Fibroblast of skin of right quadriceps (primary cell): ENCODE measurements at places on chromosomes 6 and 20.

- DNase-seq, result no peak
Observed at GRCh38 chr6:146827216-146827928, 228.6 kb downstream of the ADGB start.

DNA sequence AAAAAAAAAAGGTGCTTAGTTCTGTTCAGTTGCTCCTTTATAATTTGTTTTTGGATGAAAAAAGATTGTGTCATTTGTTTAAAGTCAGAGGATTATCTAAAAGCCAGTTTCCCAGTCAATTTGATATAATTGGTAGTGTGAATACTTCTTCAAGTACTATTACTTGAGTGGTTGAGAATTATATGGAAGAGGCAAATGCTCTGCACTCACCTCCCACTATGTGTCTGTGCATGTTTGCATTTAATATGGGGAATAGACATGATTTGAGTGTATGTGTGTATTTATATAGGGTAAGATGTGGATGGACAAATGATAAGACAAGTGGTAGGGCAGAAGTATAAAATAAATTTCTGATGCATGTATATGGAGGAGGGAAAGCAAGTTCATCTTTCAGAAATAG is 15.8 kb downstream of the GJA1 start:
- no peak for DNase-seq

DNA sequence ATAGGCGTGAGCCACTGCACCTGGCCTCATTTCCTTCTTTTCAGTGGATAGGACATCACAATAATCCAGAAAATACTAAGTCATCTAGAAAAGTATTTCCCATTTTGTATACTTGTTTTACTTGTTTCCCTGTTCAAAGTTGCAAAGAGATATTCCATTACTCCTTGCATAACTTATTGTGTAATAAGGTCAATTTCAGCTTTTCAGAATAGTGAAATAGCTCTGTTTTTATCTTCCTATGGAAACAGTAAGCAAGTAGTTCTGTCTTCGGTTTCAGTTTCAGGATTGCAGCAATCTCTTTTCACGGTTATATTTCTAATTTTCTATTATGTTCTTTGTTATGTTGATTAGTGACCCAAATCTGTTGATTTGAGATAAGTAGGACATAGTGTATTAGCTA is 6.0 kb downstream of the STX11 start:
- no peak for DNase-seq

DNA sequence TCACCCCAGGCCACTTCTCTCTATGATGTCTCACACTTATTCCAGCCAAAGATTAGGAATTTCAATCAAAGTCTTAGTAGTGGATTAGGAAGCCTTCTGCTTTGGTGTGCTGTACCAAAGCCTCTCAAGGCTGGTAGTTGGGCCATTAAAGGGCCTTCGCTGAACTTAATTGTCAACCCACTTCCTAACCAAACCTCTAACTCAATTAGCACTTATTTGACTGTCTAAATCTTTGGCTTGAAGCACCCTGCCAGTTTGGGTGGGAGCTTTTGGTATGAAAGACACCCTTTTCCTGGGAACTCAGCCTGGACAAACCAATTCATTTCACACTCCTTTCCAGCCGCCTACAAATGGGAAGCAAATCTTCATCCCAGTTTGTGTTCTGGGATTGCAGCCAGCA is 81.5 kb downstream of the BMP2 start:
- DNase-seq, result no peak

GRCh38 chr6:93182938-93183479 is 236.3 kb downstream of the EPHA7 start:
- DNase-seq, result no peak

DNA sequence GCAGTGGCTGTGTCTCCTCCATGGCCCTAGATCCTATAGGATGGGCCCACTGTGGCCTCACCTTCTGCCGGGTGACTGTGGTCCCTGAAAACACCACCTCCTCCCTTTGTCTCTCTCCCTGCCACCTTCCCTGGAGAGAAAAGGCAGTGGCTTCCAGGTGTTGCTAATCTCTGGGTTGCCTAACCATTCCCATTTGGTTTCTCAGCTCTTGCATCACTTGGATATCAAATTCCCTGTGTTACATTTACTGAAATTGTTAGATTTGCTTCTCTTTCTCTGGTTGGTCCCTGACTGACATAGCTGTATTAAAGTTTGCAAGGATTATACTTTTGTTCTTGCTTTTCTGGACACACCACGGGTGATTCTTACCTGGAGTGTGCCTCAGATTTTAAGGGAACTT is 9.3 kb upstream of the ZFP64 start:
- no peak for DNase-seq

DNA sequence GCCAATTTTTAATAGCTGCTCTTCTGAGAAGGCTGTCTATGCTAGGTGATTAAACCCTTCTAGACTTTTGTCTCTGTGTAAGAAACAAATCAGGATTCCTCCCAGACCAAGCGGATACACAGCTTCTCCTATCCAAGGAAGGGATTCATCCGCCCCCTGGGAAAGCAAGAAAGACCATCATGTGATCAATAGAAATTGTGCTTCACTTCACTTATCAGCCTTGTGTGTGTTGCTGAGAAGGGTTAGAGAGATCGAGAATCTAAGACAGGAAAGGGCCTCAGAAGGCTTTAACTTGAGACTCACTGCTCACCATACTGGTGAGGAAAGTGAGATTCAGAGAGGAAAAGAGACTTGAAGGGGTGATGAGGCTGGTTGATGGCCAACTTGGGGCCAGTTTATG is 1.5 kb downstream of the ABCC10 start:
- DNase-seq, result no peak

DNA sequence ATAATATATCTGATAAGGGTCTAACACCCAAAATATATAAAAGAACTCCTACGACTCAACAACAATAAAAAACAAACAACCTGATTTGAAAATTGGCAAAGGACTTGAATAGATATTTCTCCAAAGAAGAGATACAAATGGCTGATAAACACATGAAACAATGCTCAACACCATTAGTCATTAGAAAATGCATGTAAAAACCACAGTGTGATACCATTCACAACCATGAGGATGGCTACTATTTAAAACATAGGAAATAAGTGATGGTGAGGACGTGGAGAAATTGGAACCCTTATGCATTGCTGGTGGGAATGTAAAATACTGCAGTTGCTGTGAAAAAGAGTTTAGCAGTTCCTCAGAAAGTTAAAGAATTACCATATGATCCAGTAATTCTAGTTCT is 41.4 kb downstream of the PTGIS start:
- no peak for DNase-seq

DNA sequence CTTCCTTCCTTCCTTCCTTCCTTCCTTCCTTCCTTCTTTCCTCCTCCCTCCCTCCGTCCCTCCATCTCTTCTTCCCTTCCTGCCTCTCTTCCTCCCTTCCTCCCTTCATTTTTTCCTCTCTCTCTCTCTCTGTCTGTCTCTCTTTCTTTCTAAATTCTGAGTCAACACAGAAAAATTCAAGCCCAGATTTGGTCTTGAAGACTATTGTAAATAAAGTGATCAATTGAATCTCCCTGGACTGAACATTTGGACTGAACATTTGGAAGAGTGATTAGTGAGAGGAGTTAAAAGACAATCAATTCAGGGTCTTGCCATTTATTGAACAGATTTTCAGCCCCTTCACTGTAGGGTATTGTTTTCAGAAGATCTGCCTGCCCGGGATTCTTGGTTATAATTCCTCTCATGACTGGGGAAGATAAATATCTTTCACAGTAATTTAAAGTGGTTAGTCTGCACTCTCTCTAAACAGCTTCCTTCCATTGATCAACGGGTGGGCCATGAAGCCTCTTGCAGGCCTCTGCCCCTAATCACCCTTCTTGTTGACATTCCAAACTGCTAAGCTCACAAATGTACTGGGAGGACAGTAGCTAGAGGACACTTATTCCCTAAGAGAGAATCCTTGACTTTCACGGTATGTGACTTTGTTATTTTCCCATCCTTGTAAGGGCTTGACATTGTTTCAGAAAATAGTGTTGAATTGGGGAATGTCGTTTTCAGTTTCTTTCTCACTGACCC is 101.7 kb upstream of the BMP2 start:
- no peak for DNase-seq

DNA sequence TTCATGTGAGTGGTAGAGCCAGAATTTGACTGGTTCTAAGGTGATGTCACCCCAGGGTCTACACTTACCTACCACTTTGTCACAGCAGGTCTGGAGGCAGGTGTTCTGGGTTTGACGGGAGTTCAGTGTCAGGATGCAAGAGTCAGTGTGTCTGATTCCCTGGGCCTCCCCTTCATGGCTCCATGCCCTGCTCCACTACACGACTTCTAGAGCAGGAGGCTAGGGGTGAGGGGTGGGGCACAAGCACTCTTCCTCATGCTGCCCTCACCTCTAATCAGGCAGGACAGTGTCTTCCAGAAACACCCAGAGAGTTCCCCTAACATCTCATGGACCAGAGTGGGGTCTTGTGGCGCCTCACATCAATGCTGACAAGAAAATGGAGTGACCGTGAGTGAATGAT is 118.2 kb downstream of the CDC5L start:
- DNase-seq, result no peak
